Activated T-cell treated with anti-CD3 and anti-CD28 coated beads, Interleukin-2, amount 50 U/mL, for 72 hours (primary cell): ENCODE measurements at places on chromosomes 2 and 18.

GRCh38 chr2:62150597-62151305, 45.2 kb upstream of the B3GNT2 start:
- no peak for DNase-seq
- no peak overlapping the region for H3K27ac ChIP-seq
- H3K27me3 ChIP-seq, result no peaks in the 10 kb centered on the region
- no peak overlapping the region for H3K4me3 ChIP-seq
- H3K4me1 ChIP-seq, result no peaks in the 10 kb centered on the region

DNA sequence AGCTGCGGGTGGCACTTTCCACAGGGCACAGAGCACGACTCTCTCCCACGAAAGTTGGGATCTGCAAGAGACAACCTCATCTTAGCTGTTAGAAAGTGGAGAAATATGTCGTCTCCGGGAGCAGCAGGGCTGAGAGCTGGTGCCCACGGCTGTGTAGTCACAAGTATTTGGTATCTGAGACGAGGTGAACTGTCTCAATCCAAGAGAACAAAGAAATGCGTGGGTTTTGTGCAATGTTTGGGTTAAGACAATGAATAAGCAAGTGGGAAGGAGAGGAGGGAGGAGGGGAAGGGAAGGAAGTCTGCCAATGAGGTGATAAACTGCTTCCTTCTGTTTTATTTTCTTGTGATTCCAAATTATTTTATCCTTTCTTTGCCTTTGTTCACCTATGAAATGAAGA, 18.0 kb downstream of the DYTN start:
- H3K4me3 ChIP-seq, result peak overlapping the region; percentile 21
- DNase-seq, result no peak
- no peaks in the 10 kb centered on the region for H3K36me3 ChIP-seq
- H3K4me1 ChIP-seq, result peaks cover 5% of the 10 kb centered on the region
- H3K27ac ChIP-seq, result no peak overlapping the region
- H3K27me3 ChIP-seq, result peaks cover 35% of the 10 kb centered on the region

DNA sequence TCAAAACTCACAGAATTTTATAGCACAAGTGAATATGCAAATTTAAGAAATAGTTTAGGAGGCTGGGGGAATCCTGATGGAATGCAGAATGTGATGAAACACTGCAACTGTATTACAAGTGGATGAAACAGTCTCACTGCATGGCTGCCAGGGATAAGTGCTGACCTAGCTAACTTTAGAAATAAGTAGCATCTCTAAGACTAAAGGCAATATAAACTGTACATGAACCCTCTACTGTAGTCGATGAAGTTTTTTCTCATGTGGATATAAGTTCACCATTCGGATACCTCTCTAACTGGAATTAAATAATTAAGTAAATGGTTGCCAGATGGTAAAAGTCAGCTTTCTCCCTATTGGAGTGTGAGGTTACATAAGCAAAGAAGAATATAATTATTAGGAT, 777.8 kb upstream of the RAB6C start:
- H3K27ac ChIP-seq, result no peak overlapping the region
- H3K27me3 ChIP-seq, result no peaks in the 10 kb centered on the region
- no peak for DNase-seq
- H3K36me3 ChIP-seq, result no peaks in the 10 kb centered on the region

DNA sequence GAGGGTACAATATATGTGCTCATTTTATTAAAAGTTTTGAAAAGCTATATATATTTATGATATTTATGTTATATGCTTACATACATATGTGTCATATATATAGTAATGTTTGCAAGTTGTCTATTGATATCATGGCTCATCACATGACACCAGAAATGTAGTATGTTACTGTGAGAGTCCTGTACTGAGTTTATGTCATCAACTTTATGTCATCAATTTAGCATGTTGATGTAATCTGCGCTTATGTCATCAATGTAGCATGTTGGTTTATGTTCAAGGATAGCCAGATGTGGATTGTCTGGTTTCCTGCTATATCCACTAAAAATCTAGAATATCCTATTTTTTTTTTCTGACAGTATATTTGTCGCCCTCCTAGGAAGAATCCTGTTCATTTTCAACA, 77.4 kb downstream of the APLF start:
- no peaks in the 10 kb centered on the region for H3K27me3 ChIP-seq
- H3K27ac ChIP-seq, result no peak overlapping the region
- no peaks in the 10 kb centered on the region for H3K36me3 ChIP-seq
- no peak for DNase-seq
- H3K4me3 ChIP-seq, result no peak overlapping the region
- H3K4me1 ChIP-seq, result no peaks in the 10 kb centered on the region

DNA sequence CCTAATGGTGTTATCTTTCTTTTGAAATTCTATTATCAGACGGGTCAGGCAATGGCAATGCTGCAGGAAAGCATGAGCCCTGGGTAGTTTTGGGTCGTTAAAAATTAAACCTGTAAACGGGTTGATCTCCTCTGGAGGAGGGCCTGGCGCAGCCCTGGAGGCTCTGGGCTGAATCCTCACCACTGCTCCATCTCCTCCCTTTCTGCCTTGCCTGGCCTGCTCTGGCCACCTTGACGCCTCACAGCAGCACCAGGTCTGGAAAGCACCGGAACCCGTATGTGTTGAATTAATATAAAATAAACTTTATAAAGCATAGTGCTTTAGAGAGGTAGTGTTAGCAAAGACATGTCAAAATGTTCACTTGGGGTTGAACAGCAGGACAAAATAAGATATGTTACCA, 316.1 kb downstream of the LNPK start:
- no peaks in the 10 kb centered on the region for H3K4me1 ChIP-seq
- no peak for DNase-seq
- H3K27ac ChIP-seq, result no peak overlapping the region
- H3K4me3 ChIP-seq, result no peak overlapping the region
- peaks cover 62% of the 10 kb centered on the region for H3K27me3 ChIP-seq

DNA sequence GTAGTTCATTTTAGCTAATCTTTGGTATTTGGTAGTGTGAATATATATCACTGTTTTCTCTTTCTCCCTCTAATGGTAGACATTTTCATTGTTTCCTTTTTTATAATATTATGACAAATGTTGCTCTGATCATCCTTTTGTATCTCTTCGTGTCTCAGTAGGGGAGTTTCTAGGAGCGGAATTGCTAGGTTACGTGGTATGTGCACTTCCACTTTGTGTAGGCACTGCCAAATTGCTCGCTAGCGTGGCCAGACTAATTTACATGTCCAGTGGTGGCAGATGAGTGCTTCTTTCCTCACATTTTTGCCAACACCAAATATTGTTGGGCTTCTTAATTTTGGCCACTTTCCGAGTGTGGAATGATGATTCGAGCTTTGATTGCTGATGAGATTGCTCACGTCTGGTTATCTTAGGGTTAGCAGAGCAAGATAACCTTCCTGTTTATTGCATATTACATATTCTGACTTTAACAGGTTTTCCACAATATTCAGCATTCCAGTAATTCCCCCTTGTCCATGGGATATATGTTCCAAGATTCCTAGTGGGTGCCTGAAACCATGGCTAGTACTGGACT, 30.4 kb upstream of the GREB1 start:
- peaks cover 2% of the 10 kb centered on the region for H3K36me3 ChIP-seq
- no peak for DNase-seq
- peaks cover 14% of the 10 kb centered on the region for H3K27me3 ChIP-seq
- no peak overlapping the region for H3K4me3 ChIP-seq
- no peak overlapping the region for H3K27ac ChIP-seq
- no peaks in the 10 kb centered on the region for H3K4me1 ChIP-seq

DNA sequence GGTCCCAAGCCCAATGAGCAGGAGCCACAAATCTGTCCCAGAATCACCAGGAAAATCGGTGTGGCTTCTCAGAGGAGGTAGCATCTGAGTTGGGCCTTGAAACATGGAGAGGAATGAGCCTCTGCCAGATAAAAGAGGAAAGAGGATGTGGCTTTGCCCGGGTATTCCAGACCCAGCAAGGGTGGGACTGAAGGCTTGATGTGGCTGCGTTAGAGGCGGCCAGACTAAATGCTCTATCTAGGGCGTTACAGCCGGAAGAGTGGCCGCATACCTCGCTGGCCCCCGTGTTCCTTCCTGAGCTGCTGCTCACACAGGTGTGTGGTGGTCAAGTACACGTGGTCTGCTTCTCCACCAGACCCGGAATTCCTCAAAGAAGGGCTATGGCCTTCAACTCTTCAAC, 33.9 kb upstream of the POMC start:
- H3K4me3 ChIP-seq, result no peak overlapping the region
- H3K27me3 ChIP-seq, result no peaks in the 10 kb centered on the region
- H3K27ac ChIP-seq, result no peak overlapping the region
- H3K4me1 ChIP-seq, result peaks cover 16% of the 10 kb centered on the region

- no peaks in the 10 kb centered on the region for H3K4me1 ChIP-seq
- H3K27ac ChIP-seq, result no peak overlapping the region
- DNase-seq, result no peak
- no peaks in the 10 kb centered on the region for H3K36me3 ChIP-seq
- H3K4me3 ChIP-seq, result no peak overlapping the region
These were observed 307.3 kb downstream of the TDRD15 start for GRCh38 chr2:21431078-21431477.

GRCh38 chr2:59025157-59025757, 784.1 kb upstream of the FANCL start:
- no peak overlapping the region for H3K4me3 ChIP-seq
- DNase-seq, result peak; percentile 19
- no peaks in the 10 kb centered on the region for H3K4me1 ChIP-seq
- H3K36me3 ChIP-seq, result no peaks in the 10 kb centered on the region
- H3K27ac ChIP-seq, result no peak overlapping the region
- no peaks in the 10 kb centered on the region for H3K27me3 ChIP-seq

GRCh38 chr2:6741229-6741628, 124.5 kb downstream of the CMPK2 start:
- peaks cover 23% of the 10 kb centered on the region for H3K27me3 ChIP-seq
- no peaks in the 10 kb centered on the region for H3K36me3 ChIP-seq
- no peaks in the 10 kb centered on the region for H3K4me1 ChIP-seq

DNA sequence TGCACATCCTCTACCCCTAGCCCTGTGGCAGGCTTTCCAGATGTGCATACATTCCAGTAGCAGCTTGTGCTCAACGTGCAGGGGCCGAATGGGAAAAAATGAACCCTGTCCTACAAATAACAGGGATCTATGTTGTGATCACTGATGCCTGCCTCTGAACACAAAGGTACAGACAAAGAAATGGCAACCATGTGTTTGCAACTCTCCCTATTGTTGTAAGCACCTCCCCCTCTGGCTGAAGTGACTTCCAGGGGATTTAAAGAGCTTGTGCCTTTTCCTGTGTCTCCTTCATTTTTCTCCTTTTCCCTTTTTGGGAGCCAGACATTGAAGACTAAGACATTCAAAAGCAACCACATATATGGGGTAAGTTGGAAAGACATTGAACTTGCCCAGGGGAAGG, 21.6 kb downstream of the ARHGAP25 start:
- H3K4me1 ChIP-seq, result peaks cover 93% of the 10 kb centered on the region
- no peaks in the 10 kb centered on the region for H3K27me3 ChIP-seq
- peak overlapping the region; percentile 98 for H3K27ac ChIP-seq
- DNase-seq, result no peak
